ENCODE measurements at places on chromosomes 12 and 14. TPM values are rescaled to one million over a fixed set of nuclear protein-coding genes. Genes with fewer than 3 reads are reported as not detected.

DNA sequence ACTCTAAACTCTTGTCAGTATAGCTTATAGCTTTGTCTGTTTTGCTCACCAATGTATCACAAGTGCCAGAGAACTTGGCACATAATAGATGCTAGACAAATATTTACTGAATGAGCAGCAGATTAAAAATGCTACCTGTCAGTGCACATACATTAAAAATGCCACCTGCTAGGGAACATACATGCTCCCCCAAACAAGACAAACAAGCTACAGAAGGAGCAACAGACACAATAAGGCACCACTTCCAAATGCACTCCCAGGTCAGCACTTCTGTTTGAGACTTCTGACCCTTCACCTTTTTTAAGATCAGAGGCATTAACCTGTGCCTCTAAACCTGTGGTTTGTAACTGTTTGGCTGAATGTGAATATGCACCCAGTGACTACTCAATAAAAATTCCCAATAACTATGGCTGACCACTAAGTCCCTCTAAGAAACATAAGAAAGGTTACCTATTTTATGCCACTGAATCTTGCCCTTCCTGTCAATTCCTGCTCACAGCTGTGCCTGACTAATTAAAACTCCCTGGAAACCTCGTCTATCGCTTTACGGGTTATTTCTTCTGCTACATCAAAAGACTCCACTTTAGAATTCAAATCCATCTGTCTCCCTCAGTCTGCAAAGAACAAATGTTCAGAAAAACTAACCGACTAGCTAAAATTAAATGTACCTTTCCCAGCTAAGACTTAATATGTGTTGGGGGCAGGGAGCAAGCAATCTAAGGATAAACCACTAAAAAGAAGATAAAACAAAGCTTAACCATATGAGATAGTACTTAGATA is 41.0 kb downstream of the HECTD4 start:
- DNase-seq: no peak

- DNase-seq: no peak
Observed at GRCh38 chr14:71554959-71555612, 377.1 kb upstream of the RGS6 start.

GRCh38 chr14:50083467-50084337 is 32.7 kb downstream of the VCPKMT start:
- DNase-seq: no peak

DNA sequence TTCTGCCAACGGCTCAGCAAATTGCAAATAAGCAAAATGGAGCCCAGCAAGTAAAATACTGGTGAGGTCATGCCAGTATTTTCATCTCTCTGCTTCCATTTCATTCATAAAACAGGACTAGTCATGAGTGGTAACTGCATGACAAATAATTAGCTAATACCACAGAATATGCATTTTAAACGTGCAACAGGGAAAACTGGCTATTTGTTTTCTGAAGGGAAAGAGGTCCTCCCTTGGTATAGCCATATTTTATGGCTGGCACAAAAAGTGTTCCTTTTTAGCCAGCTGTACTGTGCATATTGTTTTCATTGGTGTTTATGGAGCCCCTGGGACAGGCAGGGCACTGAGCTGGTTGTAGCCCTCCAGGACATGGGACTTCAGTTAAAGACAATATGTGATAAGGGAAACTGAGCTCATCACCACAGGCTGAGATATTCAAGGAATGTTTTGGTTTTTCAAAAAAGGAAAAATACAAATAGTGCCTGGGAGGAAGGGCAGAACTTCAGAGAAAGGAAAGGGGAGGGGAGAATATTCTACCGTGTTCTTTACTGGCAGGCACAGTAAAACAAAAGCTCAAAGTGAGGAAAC is 26.1 kb upstream of the FOXN3 start:
- DNase-seq: no peak

The NGDN gene
- 57.5 TPM for polyA plus RNA-seq

DNA sequence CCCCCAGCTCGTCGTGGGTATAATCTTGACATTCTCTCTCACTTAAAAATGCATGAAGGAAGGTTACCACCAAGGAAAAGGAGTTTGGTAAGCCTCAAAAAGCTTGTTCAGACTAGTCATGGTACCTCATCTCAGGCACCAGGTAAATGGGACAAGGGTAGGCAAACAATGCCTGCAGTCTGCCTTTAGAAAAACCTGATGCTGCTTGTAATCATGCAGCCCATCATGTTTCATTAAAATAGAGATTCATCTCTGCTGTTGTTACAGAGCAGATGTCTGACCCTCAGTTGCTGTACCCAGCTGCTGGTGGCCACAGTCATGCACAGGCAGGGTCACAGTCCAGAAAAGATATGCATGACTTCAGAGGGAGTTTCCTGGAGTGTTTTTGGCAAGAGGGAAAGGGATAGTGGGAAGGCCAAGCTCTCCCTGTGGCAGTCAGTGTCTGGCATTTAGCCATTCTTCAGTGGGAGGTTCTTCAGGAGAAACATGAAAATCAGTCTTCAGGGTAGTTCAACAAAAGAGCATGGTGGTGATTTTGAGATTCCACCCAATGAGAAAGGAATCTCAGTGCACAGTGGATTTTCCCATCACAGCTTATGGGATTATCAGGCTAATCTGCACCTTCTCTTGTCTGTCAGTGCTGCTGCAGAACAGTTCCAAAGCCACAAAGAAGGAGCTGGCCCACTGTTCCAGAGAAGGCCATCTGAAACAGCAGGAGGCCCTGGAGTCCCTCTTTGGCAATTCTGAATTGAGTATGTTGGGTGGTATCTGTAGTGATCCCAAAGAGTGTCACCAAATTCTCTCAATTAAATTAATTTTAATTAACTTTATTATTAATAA is 202.7 kb upstream of the FRMD6 start:
- no peak for DNase-seq

DNA sequence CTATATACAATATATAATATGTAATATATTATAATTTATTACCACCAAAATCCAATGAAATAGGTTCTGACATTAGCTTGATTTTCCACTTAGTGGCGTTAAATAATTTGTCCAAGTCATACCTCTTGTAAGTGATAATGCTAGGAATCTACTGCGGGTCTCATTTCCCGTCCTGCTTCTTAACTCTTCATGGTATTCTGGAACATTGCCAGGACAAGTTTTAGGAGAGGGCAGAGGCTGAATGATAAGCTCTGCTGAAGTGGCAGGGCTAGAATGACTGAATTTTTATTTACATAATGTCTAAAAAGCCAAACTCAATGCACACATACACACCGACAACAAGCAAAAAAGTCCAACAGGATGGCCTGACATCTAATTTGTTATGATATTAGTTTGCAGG is 70.4 kb upstream of the PTPRQ start:
- no peak for DNase-seq

GRCh38 chr12:89710873-89711750 is 2.5 kb upstream of the ATP2B1 start:
- DNase-seq: no peak
